ENCODE measurements at places on chromosomes 7 and 10.

DNA sequence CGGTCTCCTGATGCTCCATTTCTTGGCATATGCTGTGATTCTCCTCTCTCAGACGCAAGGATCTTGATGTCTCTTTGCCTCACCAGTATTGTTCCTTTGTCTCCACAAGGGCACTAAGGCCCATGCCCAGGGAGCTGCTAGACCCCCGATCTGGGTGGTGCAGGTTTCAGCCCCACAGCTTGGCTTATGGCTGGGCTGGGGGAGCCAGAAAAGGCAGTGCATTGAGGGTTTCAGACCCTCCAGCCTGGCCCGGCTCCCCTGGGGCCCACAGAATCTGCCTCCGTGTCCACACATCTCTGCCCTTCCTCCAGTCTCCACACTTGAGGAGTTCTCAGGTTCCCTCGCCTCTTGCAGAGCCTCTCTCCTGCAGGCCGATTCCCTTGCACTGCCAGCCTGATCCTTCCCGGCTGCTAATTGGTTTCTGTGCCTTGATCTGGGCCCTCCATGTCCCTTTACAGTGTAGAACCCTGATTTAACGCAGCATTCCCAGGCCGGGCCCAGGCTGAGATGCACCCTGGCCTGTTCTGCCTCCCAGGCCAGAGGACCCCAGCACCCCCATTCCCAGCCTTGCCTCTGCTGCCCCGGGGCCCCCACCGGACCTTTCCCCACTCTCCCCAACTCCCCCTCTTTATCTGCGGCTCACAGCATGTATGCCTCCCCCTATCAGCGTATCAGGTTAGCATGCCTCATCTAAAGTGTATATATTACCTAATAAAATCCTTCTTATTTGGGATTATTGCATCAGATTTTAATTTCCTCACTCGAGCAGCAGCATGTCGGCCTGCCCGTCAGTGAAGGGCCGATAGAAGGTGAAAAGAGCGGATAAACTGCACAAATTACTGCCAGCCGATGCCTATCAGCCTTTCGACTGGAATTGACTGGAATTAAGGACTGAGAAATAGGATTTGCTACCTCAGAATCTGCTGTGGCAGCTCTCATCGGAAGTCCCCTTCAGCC lies 145.7 kb downstream of the C10orf105 start:
- peak; percentile 26 for DNase-seq

DNA sequence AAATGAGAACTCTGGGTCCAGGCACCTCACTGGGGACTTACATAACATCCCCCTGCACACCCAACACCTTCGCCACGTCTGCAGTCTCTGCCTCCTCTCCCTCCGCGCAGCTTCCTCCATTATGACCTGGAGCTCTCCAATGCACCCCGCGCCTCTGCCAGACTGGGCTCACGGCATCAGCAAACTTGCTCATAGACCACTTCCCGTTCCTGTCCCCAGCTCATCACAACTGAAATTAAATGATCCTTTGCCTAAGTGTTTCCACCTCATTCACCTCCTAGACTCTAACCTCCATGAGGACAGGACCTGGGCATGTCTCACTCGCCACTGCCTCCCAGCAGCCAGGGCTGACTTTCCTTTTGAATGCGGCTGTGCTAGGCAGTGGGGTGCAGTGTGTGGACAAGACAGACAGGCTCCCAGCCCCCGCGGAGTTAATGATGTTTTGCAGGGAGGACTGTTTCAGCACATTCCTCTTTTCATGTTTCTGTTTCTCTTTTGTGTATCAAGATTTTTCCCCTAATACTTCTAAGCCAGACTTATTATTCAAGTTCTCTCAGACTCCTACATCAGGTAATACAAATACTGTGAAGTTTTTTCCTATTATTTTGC lies 18.8 kb downstream of the CHST15 start:
- DNase-seq, result no peak

- peak; percentile 21 for DNase-seq
Measured at GRCh38 chr10:92203919-92204623, 86.8 kb downstream of the CPEB3 start.

- DNase-seq, result no peak
Measured at GRCh38 chr10:113534423-113534822, 18.4 kb upstream of the HABP2 start.

DNA sequence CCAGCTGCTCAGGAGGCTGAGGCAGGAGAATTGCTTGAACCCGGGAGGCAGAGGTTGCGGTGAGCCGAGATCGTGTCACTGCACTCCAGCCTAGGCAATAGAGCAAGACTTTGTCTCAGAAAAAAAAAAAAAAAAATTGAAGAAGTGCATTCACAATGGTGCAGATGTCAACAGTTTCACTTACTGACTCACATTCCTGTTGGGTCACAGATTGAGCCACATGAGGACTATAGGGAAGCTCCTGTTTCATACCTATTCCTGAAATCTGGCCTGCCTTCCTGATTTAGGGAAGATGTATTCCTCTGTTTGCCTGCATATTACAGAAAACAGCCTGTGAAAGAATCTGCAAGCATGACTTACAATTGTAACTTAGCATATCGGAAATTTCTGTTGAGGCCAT lies 78.2 kb downstream of the AKR1C4 start:
- no peak for DNase-seq

DNA sequence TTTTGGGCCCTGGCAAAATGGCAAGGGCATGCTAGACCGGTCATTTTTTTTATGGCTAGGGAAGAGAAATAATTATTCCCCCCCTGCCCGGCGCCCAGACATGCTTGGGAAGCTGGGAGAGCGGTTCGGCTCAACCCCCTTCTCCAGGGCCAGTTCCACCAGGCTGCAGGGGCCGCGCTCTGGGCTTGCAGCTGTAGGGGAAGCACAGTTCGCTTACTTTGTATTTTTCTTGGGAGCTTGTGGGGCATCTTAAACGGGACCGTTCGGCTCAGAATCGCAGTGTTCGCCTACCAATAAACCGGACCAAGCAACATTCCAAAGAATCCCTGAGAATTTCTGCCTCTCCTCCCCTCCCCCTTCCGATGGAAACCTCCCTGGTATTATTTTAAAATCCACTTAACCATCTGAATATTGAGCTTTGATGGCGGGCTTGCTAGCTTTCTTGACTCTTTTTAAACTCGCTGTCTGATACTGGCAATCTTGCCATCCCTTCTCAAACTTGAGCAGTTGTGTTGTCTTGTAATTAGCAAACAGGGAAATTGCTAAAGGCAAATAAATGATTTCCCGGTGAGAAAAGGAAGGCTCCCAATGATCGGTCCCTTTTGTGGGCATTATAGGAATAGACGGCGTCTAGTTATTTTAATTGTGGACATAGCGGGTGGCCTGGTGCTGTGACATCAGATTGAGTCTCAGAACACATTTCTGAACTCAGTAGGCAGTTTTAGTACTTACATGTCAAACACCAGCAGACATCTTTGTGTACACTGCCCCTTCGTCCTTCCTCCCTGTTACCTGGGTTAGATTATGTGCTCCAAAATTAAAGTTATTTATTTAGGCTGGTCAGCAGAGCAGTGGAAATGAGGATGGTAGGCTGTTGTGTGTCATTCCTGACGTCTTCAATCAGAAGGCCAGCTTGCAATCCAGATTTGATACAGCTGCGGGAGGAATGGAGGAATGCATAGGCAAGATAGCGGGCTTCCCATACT lies 3.4 kb downstream of the TCF7L2 start:
- peak; percentile 75 for DNase-seq

DNA sequence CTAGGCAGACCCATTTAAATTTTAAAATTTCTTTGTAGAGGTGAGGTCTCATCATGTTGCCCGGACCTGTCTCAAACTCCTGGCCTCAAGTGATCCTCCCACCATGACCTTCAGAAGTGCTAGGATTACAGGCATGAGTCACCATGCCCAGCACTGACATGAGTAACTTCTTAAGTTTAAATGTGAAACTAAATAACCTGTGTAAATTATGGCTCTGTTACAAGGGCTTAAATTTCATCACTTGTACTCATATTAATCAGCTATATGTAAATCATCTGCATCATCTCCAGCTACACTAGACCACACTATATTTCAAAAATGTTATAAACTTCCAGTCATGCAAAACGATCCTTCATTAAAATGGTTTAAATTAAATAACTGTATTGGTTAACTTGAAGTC lies 56.1 kb downstream of the ATAD1 start:
- no peak for DNase-seq

DNA sequence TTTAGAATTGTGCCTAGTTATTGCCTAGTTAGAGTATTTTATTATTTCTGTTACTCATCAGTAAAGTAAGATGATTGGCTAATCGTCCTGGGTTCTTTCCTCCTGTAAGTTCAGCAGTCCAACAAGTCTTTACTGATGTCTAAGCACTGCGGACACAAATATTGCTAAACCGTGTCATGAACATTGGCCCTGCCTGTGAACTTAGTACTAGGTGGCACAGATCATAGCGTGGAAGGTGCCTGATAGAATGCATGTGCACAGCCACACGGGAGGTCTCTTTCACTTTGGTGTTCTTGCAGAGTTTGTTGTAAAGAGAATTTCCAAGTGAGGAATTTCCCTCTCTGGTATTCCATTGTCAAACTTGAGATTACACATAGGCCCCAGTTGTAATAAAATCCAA lies 38.0 kb downstream of the RBM33 start:
- DNase-seq, result no peak

DNA sequence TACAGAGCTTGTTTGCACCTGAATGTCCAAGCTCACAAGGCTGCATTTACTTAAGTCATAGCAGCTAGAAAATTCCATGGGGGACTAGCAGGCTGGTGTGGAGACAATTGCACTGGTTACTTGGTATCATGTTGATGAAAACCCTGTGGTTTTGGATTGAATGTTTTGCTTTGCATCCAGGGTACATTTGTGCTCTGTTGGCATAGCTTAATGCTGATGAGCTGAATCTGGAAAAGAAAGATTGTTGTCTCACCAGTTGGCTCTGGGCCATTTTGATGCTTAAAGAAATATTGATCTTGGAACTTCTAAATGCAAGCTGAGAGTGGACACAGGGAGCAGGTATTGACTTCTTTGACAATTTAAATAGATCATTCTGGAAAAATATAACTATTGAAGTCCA lies 122.5 kb upstream of the MBL2 start:
- no peak for DNase-seq

All from eye (tissue), 1 donor.